ENCODE measurements at places on chromosomes 5 and 9.

- no peak for DNase-seq
Observed at GRCh38 chr9:129145316-129145715, 32.7 kb downstream of the IER5L start.

DNA sequence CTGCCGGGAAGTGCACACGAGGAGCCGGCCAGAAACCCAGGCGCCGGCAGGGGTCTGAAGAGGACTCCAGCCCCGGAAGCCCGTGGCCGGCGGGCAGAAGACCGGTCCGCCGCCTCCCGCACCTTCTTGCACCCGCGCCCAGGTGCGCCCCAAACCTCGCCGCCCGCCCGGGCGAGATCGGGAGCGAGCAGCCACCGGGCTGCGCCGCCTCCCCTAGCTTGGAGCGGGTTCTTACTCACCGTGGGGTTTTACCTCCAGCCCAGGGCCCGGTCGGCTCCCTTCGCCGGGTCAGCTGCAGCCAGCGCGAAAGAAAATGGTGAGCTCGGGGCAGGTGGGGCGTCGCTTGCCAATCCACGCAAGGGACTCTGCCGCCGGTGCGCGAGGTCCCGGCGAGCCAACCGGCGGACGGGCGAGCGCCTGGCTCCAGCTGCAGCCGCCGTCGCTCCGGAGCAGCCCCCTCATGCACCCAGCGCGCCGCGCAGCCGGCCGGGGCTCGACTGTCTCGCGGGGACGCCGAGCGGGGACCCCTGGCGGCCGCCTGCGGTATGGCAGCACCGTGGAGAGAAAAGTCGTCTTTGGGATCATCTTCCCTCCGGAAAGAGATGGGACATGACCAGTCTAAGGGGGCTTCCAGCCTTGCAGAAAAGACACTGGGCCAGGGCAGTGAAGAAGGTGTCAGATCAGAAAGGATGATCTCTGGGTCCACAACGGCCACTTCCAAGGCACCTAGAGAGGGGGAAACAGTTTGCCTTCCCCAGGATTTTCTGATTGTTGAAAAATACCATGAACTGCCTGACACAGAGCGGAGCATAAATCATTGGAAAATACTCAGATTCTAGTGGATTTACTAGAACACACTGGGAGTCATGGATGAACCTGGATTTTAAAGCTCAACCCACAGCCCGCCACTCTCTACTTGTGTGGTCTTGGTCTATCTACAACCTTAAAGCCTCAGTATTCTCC lies at the start of gene MOB3B:
Gene MOB3B, minus strand, starts transcription at position 499 of the 963 bp plus-strand sequence. CDS start 74,264 bp downstream, outside the sequence.
- DNase-seq = peak; percentile 54

- DNase-seq = no peak
Observed at GRCh38 chr9:86765746-86766430, 181.4 kb downstream of the GAS1 start.

GRCh38 chr5:98321361-98321760 lies 452.1 kb upstream of the RGMB start:
- DNase-seq = no peak

GRCh38 chr5:154278908-154279307 lies 88.4 kb downstream of the GALNT10 start:
- no peak for DNase-seq

DNA sequence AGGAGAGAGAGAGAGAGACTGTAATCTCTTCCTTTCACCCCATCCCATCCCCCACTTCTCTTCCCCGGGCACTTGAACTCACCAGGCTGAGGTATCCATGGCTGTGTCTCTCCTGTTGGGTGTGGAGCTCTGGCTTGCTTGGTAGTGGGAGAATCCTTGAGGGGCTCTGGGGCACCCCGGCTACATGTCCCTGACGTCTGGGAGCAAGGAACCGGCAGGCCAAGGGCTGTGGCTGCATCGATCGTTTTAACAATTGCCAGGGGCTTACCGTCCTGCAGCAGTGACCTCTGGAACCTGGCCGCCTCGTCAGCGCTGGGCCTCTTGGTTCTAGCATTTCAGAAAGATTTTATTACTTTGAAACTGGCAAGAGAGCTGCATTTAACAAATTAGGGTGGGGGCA lies 30.0 kb downstream of the FGF18 start:
- DNase-seq = no peak

DNA sequence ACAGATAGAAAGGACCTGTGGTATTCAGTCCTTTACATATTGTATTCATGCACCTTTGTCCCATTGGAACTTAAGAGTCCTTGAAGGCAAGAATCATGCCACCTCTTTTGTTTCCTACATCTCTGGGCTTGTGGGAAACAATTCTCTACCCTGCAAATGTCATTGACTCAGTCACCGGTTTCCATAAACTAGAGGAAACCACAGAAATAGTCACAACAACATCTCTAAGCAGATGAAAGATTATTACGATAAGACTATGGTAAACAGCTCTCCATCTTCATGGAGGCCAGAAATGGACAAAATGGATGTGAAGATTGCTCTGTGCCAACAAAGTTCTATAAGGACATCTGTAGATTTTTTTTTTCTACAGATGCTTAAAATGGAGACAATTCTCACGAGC lies 165.5 kb downstream of the PIK3R1 start:
- no peak for DNase-seq

DNA sequence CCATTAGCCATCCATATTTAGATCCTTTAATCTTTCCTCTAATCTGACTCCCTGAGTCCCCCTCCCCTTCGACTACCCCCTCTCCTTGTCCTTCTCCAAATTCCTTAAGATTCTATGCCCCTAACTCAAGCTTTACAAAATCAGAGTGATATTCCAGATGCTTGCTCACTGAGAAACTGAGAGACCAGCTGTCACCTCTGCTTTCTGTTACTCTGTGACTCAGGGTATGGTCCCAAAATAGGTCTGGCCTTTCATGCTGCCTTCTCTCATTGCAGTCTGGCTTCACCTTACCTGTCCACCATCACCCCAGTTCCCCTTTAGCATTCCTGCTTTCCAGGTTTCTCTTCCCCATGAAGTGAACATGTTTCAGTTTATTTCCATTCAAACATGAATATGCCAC lies 383.3 kb upstream of the SLC30A5 start:
- DNase-seq = no peak

DNA sequence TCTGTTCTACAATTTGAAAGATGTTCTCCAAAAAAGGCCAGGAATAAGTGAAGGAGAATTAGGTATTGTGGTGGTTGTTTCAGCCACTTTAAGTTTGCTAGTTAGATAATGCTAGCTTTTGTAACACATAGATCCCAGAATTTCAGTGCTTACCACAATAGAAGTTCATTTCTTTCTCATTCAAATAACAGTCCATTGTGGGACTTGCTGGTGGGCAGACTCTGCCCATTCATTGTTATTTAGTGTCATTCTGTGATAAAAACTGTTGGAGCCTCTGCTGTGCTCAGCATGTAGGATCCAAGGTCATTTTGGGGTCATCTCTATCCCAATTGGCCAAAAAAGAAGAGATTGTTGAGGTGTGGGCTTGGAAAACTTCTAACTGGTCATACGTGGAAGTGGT lies 106.8 kb downstream of the CCDC192 start:
- DNase-seq = no peak

GRCh38 chr5:175508896-175509295 lies 30.5 kb downstream of the SFXN1 start:
- DNase-seq = no peak

- DNase-seq = no peak
Observed at GRCh38 chr5:40483316-40483715, 196.4 kb upstream of the PTGER4 start.

DNA sequence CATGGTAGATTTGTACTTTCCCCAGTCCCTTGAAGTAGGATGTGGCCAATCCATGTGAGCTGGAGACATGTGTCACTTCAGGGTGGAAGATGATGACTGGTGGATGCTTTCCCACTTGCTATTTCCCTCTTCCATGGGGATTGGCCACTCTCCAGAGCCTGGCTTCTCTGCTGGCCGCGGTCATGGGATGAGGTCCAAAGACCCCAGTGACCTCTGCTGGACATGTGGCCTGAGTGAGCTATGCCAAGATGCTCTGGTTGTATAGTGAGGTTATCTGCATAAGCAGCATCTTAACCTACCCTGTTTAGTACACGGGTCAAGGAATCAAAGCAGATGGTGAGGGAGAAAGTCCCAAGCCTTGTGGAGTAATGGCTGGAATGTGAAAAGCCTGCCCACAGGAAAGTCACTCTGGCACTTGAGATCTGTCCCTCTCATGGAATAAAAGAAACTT lies 47.1 kb downstream of the SH3PXD2B start:
- DNase-seq = no peak

GRCh38 chr5:169527863-169528262 lies 55.7 kb upstream of the SPDL1 start:
- no peak for DNase-seq

GRCh38 chr9:22645893-22646292 lies 199.3 kb downstream of the DMRTA1 start:
- no peak for DNase-seq

DNA sequence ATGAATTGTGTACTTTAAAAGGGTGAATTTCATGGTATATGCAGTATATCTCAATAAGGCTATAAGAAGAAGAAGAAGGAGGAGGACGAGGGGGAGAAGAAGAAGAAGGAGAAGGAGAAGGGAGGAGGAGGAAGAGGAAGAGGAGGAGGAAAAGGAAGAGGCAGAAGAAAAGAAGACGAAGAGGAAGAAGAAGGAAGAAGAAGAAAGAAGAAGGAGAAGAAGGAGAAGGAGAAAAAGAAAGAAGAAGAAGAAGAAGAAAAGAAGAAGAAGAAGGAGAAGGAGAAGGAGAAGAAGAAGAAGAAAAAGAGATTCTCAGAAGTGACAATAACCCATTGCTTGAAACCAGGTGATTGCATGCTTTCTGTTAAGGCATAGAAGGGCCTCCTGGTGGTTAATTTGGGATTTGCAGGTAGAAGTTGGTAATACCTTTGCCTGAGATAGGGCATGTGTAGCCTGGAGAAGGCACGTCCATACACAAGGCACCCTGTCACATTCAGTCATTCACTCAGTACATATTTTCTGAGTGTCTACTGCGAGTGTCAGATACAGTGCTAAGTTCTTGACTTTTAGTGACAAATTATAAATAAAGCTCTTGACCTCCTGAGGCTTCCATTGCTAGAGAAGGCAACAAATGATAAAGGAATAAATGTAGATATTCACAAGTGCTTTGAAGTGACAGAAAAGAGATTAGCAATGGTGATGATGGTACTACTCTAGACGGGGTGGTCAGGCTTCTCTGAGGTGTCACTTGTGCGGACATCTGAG lies 231.3 kb downstream of the NPR3 start:
- no peak for DNase-seq

DNA sequence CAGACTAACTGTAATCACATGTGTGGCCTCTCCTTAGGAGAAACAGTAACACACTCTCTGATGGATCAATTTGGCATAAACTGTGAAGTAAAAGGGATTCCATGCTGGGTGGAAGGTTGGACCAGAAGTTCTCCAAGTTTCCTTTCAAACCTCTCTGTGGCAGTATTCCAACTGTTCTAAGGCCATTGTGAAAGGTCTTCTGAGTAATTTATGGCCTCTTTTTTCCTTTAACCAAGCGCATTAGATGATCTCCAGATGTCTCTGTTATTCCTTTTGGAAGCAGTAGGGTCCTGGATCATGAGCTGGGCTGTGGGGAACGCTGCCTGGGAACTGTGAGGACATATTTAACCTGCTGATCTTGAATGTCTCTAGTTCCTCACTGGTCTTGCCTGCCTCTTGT lies 80.6 kb upstream of the IL6ST start:
- no peak for DNase-seq

- DNase-seq = no peak
Observed at GRCh38 chr9:115200711-115201505, 83.0 kb upstream of the TNC start.

DNA sequence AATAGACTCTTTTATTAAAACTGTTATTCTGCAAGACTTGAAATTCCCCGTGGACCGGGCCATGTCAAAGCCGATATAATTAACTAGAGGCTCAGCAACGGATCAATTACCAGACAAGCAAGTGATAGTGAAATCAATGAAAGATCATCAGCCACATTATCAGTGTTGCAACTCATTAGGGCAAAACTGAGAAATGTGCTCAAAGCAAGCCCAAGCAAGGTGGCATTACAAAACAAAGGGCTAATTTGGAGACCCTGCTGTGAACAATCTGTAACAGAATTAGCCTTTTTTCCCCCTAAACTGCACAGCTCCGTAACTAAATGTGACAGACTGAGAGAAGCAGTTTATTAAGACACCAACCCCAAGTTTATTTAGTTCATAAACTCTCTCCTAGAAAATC lies 140.3 kb downstream of the BNC2 start:
- no peak for DNase-seq

DNA sequence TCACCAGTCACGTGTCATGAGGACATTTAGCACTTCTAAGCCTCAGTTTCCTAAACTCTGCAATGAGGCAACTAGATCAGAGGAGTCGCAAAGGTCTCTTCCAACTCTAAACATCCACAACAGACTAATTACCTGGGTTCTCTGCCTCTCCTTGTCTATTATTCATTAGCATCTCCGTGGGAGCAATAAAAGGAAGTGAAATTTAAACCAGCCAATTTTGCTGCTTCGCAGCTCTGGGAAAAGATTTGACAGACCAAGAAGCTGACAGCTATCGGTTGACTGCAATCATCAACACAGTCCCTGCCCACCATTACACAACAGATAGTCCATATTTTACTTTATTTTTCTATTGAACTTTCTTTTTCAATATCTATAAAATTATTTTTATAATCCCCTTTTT lies 308.9 kb downstream of the NR2F1-AS1 start:
- no peak for DNase-seq

GRCh38 chr9:121610638-121610953 lies 40.8 kb upstream of the DAB2IP start:
- no peak for DNase-seq

- DNase-seq = no peak
Observed at GRCh38 chr5:116763987-116764866, 189.6 kb upstream of the SEMA6A start.

DNA sequence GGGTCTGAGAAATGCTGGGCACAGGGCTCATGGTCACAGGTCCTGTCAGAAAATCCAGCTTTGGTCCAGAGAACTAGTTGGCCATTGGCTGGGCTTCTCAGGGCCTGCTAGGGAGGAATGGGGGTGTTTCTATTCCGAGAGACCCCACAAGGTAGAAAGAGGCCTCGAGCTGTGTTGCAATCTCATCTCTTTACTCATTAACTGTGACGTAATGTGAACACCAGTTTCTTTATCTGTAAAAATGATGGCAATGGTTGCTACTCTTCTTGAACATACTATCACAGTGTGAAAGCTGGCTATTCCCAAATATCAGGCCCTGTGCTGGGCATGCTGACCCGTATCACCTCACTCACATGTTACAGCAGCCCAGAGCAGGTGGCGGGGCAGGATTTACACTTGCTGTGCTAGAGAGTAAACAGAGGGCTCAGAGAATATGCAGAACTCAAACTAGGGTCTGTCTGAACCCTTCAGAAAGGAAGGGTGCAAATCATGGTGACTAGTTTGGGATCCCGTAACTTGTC lies 35.7 kb upstream of the SLC25A51 start:
- no peak for DNase-seq

DNA sequence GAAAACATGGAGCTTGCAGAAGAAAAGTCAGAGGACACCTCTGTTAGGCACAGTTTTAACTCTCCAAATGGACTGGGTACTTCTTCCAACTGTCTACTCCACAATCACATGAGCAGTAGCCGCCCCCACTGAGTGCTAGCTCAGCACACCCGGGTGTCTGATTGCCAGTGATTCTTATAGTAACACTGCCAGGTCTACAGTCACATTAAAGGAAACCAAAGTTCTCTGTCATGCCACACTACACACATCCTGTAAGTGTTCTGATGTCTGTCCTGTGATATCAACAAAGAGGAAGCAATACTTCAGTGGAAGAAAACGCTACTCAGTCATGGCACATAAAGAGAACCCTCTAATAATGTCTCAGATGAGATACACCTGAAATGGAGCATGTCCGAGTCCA lies at the start of gene HAVCR2:
Gene HAVCR2, minus strand, starts transcription at position 69 of the 400 bp plus-strand sequence. Its CDS starts 61 bp downstream, at position 8.
- DNase-seq = peak; percentile 28
